Activated CD8-positive, alpha-beta memory T cell treated with anti-CD3 and anti-CD28 coated beads for 1 hour (primary cell): ENCODE measurements at places on chromosomes 11 and 22.

DNA sequence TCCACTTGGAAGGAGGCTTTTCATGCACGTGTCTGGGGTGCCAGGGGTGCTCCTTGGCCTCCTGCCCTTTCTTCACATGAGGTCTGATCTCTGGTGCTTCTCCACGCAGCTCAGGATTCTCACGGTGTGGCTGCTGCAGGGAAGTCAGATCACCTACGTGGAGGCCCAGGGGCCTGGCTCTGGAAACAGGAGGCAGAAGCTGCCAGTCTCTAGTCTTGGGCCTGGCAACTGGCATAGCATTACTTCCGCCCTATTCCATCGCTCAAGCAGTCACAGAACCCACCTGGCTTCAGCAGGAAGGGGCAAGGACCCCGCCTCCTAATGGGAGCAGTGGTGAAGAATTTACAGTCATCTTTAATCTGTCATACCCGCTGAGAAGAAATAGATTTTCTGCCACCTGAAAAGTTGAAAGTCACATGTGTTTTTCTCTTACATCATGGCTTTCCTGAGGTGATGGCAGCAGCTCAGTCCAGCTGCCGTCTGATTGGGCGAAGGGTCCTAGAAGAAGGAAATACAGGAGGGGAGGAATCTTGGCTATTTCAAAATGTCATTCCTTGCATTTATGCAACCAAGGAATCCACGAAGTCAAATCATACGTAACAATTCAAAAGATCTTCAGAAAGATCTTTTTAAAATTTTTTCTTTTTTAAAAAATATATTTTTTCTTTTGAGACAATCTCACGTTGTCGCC, 50.1 kb upstream of the DKK3 start:
- no peak for DNase-seq

DNA sequence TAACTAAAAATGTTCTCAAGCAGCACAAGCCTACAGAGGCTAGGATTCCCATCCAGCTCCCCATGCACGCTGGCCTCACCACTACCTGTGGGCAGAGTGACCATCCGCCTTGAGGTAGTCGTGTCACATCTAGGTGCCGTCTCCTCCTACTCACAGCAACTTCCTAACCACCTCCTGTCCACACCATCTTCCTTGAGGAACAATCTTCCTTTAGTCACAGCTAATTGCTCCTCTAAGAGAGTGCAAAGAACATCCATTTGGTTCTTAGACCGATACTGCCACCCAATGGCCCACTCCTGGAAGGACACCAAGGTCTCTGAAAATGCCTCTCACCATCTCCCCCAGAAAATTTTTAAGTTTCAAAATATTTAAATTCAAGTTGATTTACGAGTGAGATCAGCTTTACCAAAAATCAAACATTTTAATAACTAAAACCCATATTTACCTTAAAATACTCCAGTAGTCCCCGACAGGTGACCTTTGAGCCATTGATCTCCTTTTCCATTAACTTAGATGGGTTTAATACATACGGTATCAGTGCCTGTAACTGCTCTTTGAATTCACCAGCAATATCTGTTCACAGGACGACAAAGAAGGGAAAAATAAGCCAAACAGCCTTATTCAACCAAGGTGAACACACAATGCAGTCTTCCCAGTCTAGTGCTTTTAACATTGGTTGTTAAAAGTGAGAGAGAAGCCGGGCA, 21.7 kb upstream of the PLAAT3 start:
- DNase-seq = peak; percentile 53

DNA sequence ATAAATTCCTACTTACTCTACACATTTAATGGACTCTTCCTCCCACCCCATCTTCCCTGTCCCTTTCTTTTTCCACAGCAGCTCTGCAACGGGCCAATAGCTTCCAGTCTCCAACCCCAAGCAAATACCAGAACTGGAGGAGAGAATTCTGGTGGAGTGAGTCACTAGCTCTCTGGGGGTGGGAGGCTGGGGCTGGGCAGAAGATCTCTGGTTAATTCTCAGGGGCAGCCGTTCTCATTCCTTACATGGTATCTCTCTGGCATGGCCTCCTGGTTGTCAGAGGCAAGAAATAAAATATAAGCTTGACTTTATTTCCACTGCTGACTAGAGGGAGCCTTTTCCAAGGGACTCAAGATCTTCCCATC, 90.4 kb upstream of the PARVA start:
- DNase-seq = no peak

DNA sequence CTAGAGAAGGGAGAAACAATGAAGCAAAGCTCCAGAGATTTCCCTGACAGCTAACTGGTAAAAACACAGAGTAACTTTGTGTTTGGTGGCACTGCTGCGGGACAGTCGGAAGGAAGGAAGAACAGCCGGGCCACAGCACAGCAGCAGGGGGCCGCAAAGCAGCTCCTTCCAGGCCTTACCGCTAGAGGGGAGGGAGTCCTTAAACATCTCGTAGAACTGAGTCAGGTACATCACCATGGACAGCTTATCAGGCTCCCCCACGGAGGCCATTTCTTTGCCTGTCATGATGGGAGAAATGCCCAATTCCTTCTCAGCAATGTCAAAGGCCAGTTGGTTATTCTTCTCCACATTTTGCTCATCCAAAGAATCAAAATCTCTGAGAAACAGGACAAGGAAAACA, 114.6 kb upstream of the BID start:
- DNase-seq = no peak

DNA sequence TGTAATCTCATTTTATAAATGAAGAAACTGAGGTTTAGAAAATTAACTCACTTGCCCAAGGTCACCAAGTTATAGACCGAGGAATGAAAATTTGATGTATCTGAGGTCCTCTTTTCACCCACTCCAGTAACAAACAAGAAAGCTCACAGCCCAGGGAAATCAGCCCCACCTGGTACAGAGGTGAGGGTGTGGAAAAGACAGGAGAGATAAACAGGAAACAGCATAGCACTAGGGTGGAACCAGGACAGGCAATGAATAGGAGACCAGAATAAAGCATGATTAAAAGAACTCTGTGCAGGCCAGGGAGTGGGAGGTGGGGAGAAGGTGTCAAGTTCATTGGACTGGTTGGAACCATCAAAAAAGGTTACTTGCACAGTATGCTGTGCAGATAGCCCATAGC, 46.2 kb upstream of the SMCO4 start:
- DNase-seq = no peak

GRCh38 chr11:22690871-22691270, 24.5 kb downstream of the GAS2 start:
- DNase-seq = no peak

GRCh38 chr11:81569999-81570398, 1163.7 kb downstream of the FAM181B start:
- no peak for DNase-seq

DNA sequence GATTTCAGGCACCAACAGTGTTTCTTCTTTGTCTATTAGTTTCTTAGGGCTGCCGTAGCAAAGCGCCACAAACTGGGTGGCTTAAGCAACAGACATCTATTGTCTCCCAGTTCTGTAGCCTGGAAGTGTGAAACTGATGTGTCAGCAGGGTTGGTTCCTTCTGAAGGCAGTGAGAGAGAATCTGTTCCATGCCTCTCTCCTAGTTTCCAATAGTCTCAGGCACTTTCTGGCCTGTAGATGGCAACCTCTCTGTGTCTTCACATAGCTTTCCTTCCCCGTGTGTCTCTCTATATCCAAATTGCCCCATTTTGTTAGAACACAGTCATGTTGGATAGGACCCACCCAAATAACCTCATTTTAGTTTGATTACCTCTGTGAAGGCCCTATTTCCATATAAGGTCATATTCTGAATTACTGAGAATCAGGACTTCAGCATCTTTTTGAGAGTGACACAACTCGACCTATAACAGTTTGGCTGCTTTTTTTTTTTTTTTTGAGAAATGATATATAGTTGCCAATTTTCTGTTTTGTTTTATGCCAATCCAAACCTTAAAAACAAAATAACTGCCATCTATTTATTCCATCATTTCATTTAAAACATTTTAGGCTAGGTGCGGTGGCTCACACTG, 108.2 kb downstream of the SLC36A4 start:
- DNase-seq = no peak

DNA sequence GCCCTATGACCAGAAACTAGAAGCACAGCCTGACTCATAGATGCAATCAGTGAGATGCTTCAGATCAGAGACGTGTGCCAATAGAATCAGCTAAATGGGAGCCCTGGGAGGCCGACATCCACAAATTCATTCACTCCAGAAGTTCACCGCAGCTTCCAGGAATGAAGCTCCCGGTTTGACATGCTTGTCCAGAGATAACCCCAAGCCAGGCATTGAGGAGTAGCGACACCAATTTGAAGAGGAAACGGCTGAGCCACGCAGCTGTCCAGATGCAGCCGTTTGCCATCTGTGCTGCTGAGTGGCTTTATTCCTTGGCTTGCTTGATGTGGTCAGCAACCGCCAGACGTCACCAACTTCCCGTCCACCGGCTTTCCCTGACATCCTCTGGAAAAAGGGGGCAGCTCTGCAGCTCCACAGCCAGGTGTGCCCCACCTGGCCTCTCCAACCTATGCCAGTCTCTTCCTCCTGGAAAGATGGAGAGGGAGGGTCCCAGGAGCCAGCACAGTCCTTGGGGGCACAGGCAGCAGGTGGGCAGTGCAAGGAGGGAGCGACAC, 123.9 kb upstream of the OPCML start:
- no peak for DNase-seq

DNA sequence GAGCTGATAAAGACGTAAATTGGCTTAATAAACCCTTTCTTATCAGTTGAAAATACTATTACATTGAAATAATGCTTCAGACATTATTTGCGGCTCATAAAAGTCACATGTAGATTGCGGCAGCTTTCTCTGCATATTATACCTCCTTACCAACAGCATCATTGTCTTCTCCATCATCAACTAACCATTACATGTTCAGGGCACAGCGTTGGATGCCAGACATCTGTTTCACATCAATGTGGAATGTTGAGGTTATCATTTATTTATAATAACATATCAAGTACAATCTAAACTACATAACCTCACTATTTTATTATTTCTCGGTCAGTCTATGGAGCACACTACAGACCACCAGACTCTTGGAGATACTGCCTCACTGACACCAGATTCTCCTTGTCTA, 573.8 kb upstream of the FAT3 start:
- DNase-seq = no peak

DNA sequence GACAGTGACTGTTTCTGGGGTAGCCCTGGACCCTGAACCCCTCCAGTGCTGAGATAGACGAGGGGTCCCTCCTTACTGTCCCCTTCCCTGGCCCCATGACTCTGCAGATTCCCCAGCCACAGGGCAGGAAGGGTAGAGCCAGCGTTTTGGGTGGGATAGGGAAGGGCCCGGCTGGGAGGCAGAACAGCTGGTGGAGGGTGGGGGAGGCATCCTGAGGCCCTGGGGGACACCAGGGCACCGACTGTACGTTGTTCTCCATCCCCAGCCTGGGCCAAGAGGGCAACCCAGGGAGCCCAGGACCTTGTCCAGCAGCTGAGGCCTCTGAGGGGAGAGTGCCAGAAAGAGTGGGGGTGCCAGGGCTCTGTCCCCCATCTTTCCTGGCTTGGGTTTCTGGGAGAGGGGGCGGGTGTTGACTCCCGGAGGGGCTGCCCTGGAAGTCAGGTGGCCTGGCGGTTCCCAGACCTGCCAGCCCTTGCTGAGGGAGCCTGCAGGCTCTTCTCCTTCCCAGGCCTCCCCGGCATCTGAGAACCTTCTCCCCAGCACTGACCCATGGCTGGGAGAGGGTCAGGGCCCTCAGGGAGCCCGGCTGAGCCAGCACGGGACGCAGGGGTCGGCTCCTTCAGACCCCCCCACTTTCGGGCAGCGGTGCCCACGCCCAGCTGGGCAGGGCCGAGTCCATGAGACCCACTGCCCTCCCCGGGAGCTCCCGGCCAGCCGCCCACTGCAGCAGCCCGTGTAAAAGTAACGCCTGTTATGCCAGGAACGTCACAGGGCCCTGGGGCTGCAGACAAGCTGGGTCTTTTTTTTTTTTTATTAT, 30.3 kb downstream of the IGF2 start:
- DNase-seq = no peak

GRCh38 chr22:43501878-43502277, 90.1 kb downstream of the MPPED1 start:
- DNase-seq = no peak

DNA sequence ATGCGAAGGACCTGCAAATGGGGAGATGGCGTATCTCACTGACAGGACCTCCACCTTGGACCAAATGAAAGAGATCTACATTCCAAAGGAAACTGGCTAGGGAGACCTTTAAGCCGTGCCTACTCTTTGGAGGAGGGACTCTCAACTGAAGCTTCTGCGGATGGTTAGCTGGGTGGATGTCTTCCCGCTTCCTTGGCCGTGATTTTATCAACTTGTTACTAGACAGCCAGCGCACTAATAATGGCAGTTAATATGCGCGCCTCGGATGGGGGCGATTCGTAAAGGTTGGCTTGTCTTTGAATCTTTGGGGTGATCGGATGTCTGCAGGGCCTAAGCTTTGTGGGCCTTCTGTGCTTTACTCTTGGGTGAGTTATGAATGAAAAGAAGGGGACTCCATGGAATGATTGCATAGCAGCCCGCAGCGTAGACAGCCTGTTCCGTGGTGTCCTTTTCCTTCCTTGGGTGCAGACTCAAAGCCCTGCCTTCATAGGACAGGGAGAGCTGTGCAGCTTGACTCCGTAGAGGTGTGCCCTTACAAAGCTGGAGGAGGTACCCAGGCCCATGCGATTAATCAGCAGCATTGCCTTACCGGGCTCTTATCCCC, 1.5 kb downstream of the ZNRF3 start:
- no peak for DNase-seq

- no peak for DNase-seq
Measured at GRCh38 chr22:19767427-19768341, 7.1 kb downstream of the TBX1 start.

- no peak for DNase-seq
Measured at GRCh38 chr11:72398058-72398758, 36.1 kb downstream of the CLPB start.

GRCh38 chr11:96275801-96276594, 67.0 kb downstream of the MAML2 start:
- DNase-seq = no peak

DNA sequence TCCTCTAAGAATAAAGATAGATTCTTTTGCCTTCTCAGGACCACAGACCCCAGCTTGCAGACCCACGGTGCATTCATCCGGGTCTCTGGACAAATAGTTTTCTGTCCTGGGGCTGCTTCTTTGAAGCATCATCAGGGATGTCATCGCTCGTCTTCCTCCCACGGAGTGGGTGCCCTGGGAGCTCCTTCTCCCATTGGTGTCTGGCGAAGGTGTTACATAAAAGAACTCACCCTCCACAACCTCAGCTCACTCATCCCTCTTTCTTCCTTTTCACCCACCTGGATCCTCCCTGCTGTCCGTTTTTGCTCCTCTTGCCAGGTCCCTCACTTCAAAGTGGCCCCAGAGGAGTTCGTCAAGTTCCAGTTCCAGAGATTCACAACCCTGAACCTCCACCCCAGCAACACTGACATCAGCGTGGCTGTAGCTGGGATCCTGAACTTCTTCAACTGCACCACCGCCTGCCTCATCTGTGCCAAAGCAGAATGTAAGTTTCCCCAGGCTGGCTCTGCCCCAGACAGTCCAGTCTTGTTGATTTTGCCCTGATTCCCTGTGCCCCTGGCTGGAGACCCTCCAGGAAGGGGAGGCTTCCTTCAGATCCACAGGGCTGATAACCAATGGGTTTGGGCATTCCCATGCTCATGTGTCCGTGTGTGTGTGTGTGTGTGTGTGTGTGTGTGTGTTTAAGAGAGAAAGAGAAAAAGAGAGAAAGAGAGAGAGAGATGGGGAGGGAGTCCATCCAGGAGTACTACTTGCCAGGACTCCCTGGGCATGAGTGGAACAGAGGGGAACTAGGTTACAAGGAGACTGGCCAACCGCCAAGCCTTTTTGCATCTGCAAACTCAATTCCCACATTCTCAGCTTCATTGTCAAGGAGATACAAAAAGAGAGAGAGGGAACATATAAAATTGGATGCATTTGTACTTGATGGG, 204.2 kb upstream of the TBCEL start:
- DNase-seq = no peak

GRCh38 chr22:34800260-34800980, 265.5 kb upstream of the ISX start:
- DNase-seq = no peak
